ENCODE measurements at places on chromosomes 7 and 10.

GRCh38 chr10:77349226-77349625, 288.4 kb downstream of the KCNMA1 start:
- DNase-seq, result no peak

GRCh38 chr10:69107699-69108098, 16.3 kb upstream of the VPS26A start:
- DNase-seq, result no peak

DNA sequence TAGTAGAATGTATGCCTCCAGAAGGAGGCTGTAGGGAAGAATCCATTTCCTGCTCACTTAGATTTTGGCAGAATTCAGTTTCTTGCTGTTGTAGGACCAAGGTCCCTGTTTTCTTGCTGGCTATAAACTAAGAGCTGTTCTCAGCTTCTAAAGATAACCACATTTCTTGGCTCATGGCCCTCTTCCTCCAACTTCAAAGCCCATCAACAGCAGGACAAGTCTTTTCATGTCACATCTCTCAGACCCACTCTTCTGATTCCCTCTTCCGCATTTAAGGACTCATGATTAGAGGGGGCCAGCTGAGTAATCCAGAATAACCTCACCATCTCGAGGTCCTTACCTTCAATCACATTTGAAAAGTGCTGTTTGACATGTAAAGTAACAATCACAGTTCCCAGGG, 8.2 kb upstream of the LSM8 start:
- DNase-seq, result no peak

DNA sequence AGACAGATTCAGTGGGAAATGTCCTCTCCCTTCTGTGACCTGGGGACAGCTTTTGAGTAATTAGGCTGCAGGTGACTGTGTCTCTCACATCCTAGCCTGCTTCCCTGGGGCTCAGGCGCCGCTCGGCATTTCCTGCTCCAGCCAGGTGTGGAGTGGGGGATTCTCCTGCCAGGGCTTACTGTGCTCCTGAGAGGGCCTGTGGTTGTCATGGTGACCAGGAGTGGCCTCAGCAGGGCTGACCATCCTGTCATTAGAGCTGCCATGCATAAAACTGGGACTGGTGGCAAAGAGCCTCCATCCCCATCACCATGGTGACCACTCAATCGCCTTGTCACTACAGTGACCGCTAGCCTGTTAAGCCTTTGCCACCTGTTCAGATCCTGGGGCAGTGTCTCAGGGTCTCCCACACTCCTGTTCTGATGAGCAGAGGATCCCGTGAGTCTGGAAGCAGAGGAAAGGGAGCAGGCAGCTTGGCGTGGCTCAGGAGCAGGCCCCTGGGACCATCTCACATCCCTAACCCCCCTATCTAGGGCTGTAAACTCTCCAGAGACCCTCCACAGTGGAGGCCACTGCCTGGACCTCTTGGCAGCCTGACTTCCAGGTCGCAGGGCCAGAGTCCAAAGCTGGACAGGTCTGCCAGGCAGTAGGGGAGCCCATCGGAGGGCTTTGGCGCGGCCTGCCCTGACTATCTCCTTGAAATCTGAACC, at the start of gene GCK:
TSS of gene GCK (minus strand) at position 154 of the 707 bp plus-strand sequence. CDS start 486 bp downstream, outside the sequence.
- no peak for DNase-seq
